ENCODE measurements at places on chromosomes 3 and 15. TPM values are rescaled to one million over a fixed set of nuclear protein-coding genes. Genes with fewer than 3 reads are reported as not detected.

MAP1A gene
- 0.25 TPM for total RNA-seq

DNA sequence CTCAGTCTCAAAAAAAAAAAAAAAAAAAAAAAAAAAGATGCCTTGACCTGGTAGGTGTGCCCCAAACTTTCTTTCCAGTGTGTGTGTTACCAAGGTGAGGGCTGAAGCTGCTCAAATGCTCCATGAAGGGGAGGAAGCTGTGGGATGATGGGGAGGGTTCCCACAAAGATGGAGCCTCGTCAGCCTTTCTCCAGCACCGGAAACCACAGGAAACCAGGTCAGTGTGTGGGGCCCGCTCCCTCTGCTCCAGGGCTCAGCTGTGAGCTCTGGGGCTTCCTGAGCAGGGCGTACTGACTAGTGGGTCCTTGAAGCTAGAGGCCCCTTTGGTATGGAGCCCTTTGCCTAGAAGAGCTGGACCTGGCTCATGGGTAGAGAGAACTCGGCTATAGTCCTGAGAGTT lies 681 bp upstream of the IL17RE start:
- no peak for DNase-seq

PLA1A gene
- total RNA-seq = 16.6 TPM

CPEB1 gene
- not detected for total RNA-seq

GRCh38 chr3:63580151-63580550 lies 72.3 kb upstream of the SNTN start:
- no peak for DNase-seq

DNA sequence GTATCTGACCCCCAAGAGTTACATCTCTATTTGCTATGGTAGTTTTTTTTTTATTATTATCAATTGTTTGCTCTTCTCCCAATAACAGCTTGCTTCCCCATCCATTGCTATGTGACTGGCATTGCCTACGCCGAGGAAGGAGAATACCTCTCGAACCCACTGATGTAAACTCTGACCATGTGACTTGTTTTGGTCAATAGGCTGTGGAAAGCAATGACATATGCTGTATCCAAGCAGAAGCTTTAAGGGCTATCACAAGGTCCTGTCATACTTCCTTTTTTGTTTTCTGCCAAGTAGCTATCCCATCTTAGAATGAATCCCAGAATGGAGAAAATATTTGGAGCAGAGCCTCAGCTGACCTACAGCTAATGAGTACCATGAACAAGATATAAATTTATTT lies 111.0 kb upstream of the FRMD4B start:
- no peak for DNase-seq

GRCh38 chr3:74631351-74632140 lies 17.1 kb upstream of the CNTN3 start:
- no peak for DNase-seq

DNA sequence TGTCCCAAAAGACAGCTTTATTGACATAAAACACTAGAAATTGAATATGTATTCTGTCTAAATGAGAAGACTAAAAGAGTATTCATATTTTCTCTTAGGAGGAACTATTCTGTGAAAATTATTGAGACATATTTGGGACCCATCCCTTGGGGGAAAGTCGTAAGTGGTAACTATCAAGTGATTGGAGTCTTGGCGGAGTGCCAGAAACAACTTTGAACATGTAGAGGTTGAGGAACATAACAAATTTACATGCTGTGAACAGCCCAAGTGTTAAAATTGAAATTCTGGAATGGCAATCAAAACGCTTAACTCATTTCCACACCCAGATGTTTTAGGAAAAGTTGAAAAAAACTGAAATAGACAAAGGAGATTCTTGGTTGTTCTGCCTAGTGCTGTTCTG lies 1034.6 kb downstream of the NSUN3 start:
- DNase-seq = no peak

DNA sequence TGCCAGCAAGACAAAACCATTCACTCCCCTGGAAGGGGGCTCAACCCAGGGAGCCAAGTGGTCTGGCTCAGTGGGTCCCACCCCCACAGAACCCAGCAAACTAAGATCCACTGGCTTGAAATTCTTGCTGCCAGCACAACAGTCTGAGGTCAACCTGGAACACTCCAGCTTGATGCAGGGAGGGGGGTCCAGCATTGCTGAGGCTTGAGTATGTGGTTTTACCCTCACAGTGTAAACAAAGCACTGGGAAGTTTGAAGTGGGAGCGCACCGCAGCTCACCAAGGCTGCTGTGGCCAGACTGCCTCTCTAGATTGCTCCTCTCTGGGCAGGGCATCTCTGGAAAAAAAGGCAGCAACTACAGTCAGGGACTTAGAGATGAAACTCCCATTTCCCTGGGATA lies 81.7 kb downstream of the MSL2 start:
- DNase-seq = no peak

ZSCAN29 gene
- 9.9 TPM for total RNA-seq

GRCh38 chr15:50458348-50459112 lies 34.3 kb downstream of the USP8 start:
- no peak for DNase-seq

GOLGA6L9 gene
- total RNA-seq = 0.49 TPM

GOLGA6L7 gene
- total RNA-seq = not detected

DNA sequence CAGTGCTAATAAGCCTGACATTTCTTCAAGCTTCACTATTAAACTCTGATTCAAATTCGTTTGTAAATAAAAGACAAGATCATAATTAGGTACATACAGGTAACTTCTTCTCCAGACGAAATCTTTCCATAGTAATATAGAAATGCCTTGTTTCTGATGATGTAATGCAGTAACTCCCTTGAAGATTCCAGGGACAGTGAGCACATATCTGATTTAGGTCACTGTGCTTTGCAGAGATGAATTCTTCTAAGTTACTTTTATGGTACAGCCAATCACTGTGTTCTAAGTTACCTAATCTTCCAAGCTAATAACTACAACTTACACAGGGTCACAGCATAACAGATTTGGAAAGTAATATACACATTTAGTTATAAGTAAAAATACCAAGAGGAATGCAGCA lies 27.6 kb downstream of the SLC4A7 start:
- DNase-seq = no peak

DNA sequence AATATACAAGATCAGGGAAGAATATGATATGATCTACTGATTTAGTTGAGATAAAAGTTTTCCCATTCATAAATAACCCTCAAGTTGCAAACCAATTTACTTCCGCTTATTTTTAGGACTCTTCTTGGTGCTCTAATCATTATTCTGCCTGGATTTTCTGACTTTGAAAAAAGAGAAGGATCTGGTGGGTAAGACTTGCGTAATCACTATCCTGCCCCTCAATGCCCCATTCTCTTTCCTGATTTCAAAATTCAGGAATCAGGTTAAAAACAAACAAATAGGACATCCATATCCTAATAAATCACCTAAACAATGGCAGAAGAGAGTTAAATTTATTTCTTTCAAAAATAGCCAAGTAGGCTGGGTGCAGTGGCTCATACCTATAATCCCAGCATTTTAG lies 127.5 kb downstream of the CLASP2 start:
- DNase-seq = no peak

DNA sequence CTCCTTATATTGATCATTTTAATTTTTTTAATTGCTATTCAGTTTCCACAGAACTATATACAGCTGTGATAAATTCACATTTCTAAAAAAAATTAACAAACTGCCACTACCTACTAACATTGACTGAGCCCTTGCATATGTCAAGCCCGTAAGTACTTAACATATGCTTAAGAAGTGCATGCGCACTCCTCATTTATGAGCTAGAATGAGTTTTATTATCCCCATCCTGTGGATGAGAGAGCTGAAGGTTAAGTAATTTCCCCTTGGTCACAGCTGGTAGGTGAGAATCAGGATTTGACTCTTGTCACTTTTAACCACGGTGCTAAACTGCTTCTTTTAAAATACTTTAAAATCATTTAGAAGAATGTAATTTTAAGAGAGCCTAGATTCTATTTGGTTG lies 25.9 kb downstream of the CXCR6 start:
- DNase-seq = no peak

- DNase-seq = no peak
These were observed 399.4 kb upstream of the ATP11B start for GRCh38 chr3:182393830-182394367.

DNA sequence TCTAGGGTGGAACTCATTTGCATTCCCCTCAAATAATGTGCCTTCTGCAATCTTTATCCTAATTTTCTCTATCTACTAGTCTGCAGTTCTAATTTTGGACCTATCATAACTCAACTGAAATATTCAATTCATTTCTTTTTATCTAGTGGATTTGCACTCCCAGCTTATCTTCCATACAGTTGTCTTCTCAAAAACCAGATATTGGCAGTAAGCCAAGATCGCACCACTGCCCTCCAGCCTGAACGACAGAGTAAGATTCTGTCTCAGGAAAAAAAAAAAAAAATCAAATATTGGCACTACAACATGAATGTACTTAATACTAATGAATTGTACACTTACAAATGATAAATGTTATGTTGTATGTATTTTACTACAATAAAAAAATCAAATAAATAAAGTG lies 18.0 kb upstream of the CHMP2B start:
- DNase-seq = no peak

GRCh38 chr15:96535148-96535547 lies 204.6 kb downstream of the NR2F2 start:
- DNase-seq = no peak

DNA sequence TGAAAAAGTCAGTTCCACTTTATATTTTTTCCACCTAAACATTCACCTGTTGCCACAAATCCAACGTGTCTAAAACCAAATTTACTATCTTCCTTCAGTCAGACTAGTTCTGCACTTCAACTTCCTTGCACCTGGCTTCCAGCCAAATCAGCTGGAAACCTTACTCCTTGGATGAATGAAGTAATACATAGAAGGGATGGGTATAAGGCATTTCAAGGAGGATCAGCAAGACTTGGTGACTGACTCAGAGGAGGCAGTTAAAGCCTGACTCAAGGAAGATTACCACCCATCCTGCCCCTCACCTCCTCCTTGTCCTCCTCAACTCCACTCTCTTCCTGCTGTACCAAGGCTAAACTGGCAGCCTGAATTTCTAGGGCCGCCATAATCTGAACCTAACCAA lies 37.1 kb downstream of the QTRT2 start:
- no peak for DNase-seq

ARPP21 gene
- 0.73 TPM for total RNA-seq

- no peak for DNase-seq
These were observed 73.8 kb upstream of the HEG1 start for GRCh38 chr3:125129512-125129997.

NEK4 gene
- 13.7 TPM for total RNA-seq

GRCh38 chr3:149393345-149394160 lies 16.1 kb upstream of the TM4SF1 start:
- peak; percentile 82 for DNase-seq

DNA sequence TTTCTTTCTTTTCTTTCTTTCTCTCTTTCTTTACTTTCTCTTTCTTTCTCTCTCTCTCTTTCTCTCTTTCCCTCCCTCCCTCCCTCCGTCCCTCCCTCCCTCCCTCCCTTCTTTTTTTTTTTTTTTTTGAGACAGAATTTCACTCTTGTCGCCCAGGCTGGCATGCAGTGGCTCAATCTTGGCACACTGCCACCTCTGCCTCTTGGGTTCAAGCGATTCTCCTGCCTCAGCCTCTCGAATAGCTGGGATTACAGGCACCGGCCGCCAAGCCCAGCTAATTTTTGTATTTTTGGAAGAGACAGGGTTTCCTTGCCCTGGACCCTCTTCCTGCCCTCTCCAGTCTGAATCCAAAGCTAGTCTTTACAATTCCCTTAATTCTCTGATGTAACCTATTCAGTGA lies 102.9 kb downstream of the TP63 start:
- no peak for DNase-seq

DNA sequence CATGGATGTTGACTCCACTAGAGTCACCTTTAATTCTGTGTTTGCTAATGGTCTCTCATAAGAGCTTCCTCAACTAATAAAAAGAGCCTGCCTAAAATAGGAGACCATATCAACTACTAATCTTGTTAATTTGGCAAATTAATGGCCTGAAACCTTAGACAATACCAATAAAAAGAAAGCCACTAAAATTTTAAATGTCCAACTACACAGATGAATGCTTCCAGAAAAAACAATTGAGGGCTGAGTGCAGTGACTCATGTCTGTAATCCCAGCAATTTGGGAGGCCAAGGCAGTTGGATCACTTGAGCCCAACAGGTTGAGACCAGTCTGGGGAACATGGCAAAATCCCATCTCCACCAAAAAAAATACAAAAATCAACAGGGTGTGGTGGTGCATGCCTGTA lies 230.9 kb downstream of the NSUN3 start:
- DNase-seq = no peak

- no peak for DNase-seq
These were observed 28.4 kb upstream of the AKAP13 start for GRCh38 chr15:85351965-85352364.

GRCh38 chr15:67335026-67335425 lies 80.4 kb downstream of the IQCH start:
- DNase-seq = no peak

GLDN gene
- total RNA-seq = 0.49 TPM

ZPLD1 gene
- total RNA-seq = 0.07 TPM
